ENCODE measurements at places on chromosomes 5 and 9.

DNA sequence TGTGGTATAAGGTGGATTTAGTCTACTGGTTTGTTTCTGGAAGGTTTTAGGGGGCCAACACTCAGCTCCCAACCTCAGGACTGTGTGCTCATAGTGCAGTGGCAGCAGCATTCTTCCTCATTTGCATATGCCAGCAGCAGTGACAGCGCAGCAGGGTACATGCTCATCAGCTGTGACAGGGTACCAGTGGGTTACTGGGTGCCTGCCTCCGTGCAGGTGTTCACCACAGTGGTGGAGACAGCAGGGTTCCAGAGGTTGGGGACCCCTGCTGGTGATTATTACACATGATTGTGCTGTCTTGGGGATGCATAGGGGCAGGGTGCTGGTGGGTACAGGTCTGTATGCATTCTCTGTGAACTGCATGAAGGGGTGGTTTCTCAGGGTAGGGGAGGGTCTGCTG, 45.5 kb upstream of the IFNE start:
- no peak overlapping the region for H3K27ac ChIP-seq
- DNase-seq: no peak
- peaks cover 4% of the 10 kb centered on the region for H3K27me3 ChIP-seq

DNA sequence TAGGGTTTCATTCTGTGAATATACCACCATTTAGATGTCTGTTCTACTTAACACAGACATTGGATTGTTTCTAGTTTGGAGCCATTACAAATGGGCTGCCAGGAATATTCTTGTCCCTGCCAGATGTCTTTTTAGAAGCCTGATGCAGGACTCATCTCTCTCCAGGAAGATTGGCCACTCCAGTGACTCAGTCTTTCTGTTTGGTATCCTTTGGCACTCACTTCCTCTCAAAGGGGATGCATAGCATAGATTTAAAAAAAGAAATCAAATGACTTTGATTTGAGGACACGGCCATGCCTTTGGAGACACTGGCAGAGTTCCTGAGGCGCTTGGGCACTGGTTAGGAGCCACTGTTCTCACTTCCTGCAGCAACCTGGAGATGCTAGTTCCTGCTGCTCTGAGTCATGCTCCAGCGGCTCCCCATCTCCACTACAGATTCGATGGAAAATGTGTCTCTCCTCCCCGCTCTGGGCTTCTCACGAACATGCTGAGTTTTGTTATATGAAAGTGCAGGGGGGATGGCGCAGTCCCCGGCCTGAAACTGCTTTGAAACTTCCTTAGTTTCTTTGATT, 3.5 kb upstream of the ZNF366 start:
- H3K36me3 ChIP-seq: no peaks in the 10 kb centered on the region
- H3K4me1 ChIP-seq: no peaks in the 10 kb centered on the region
- H3K27ac ChIP-seq: no peak overlapping the region

GRCh38 chr9:70747261-70747718, 332.8 kb upstream of the KLF9 start:
- no peak for DNase-seq
- H3K27me3 ChIP-seq: no peaks in the 10 kb centered on the region
- H3K36me3 ChIP-seq: no peaks in the 10 kb centered on the region
- no peak overlapping the region for H3K27ac ChIP-seq

DNA sequence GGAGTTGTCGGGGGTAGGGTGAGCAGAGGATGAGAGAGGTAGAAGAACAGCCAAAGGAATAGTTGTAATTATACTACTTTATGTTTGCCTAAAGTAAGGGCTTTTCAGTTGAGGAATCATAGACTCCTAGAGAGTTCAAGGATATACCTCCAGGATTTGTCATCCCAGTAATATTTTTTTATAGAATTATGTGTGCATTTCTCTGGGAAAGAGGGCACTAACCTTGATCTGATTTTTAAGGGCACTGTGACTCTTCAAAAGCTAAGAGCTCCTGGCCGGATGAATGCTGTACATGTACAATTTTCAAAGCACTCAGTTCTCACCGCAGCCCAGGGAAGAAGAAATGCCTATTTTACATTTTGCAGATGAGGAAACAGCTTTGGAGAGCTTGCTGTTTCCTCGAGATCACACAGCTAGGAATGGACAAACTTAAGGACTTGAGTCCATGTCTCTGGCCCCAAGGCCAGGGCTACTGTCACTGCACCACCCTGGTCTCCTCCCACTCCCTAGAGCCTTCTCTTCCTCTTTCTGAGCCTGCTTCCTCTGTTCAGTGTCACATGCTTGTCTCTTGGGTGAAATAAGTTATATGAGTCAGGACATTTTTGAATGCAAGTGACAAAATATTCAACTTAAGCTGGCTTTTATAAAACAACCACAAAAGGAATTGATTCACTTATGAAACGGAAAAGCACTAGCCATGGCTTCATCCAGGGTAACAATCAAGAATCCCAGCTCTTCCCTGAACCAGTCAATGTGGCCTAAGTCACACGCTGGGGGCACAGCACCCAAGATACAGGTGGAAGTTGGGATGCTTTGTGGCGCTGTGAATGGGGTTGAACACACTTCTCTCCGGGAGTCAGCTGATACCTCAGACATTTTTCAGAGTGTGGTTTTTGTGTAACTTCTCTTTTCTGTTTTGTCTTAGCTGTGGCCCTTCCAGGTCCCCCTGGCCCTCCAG, 45.7 kb upstream of the TGFBR1 start:
- peaks cover 7% of the 10 kb centered on the region for H3K27me3 ChIP-seq
- DNase-seq: no peak
- H3K36me3 ChIP-seq: no peaks in the 10 kb centered on the region
- no peak overlapping the region for H3K4me3 ChIP-seq

- no peak overlapping the region for H3K27ac ChIP-seq
- peaks cover 3% of the 10 kb centered on the region for H3K4me1 ChIP-seq
- no peaks in the 10 kb centered on the region for H3K36me3 ChIP-seq
- no peak overlapping the region for H3K4me3 ChIP-seq
Observed at GRCh38 chr9:94787266-94787665, 60.8 kb downstream of the AOPEP start.

- no peak overlapping the region for H3K4me3 ChIP-seq
- no peak overlapping the region for H3K27ac ChIP-seq
- DNase-seq: no peak
- no peaks in the 10 kb centered on the region for H3K27me3 ChIP-seq
- no peaks in the 10 kb centered on the region for H3K4me1 ChIP-seq
Observed at GRCh38 chr9:70581214-70581954, 166.9 kb upstream of the KLF9 start.

Measured in glutamatergic neuron (in vitro differentiated cells).